ENCODE measurements at places on chromosomes 4 and X.

DNA sequence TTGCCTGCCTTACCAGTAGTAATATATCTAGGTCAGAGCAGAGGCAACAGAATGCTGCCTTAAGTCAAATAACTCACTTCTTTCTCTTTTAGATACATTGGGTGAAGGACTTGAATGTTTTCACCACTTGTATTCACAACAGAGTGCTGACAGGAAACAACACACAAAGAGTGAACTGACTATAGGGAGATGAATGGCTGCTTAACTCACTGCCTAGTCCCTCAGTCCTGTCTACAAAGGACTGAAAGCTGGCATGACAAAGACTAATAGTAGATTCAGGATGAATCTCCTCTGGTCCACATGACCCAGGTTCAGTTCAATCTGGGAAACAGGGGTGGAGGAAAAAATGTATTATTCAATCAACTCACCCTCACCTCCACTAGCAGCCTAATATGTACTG is 134.2 kb downstream of the GALNTL6 start:
- no peak for DNase-seq

DNA sequence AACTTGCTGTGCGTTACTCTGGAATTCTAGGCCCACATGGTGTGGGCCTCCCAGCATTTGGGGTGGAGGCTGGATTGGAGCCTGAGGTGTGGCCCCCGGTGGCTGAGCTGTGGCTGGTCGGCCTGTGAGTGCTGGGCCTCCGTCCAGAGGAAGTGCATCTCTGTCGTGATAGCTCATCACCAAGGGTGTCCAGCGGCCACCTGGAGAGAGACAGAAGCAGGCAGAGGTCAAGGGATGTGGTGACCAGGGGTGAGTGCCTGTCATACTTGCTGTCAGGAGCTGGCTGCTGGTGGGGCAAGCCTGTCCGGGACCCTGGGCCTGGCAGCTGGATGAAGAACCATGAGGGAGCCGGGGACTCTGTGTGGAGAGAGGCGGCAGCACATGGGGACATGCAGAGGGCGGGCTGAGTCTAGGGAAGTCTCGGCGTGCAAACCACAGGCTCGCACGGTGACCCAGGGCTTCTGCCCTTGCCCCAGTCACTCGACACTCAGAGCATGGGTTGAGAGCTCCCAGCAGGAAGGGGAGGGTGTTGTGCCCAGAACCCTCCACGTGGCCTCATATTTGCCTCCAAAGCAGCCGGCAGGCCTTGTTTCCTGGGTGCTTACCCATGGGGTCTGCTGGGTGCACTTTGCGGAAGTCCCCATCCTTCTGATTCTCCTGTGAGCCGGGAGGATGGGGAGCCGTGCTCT is 6.2 kb downstream of the SORCS2 start:
- DNase-seq: no peak

- no peak for DNase-seq
Observed at GRCh38 chrX:154317391-154317995, 21.9 kb downstream of the TKTL1 start.

GRCh38 chr4:80007745-80008149 is 65.3 kb downstream of the ANTXR2 start:
- no peak for DNase-seq

DNA sequence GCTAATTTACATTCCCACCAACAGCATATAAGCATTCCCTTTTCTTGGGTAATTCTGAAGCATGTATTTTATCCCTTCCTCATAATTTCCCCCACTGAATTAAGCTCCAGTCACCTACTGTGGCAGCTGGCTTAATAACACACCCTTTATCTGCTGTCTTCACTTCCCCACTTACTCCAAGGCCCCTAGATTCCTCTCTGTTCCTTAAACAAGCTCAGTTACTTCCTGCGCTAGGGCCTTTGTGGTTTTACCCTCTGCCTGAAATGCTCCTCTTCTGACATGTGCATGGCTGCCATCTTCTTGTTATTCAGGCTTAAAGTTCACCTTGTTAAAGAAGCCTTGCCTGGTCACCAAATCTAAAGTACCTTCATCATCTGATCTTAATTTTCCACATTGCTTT is 47.2 kb upstream of the RPS6KA3 start:
- no peak for DNase-seq

GRCh38 chr4:109649872-109650271 is 53.4 kb downstream of the CASP6 start:
- no peak for DNase-seq

GRCh38 chrX:119529345-119530276 is 35.6 kb downstream of the STEEP1 start:
- no peak for DNase-seq

- DNase-seq: no peak
Observed at GRCh38 chr4:48375651-48376304, 34.4 kb downstream of the SLAIN2 start.

- no peak for DNase-seq
Observed at GRCh38 chrX:34638116-34638515, 19.0 kb downstream of the TMEM47 start.

GRCh38 chr4:126907389-126907788 is 725.4 kb upstream of the INTU start:
- no peak for DNase-seq

Measured in activated naive CD4-positive, alpha-beta T cell treated with Interleukin-2 at 50 U/mL for 16 hours (primary cell).